Psoas muscle (tissue), 8 donors: ENCODE measurements at places on chromosomes 16 and 17. TPM values are rescaled to one million over a fixed set of nuclear protein-coding genes. Genes with fewer than 3 reads are reported as not detected.

The BEAN1 gene
- not detected for total RNA-seq

DNA sequence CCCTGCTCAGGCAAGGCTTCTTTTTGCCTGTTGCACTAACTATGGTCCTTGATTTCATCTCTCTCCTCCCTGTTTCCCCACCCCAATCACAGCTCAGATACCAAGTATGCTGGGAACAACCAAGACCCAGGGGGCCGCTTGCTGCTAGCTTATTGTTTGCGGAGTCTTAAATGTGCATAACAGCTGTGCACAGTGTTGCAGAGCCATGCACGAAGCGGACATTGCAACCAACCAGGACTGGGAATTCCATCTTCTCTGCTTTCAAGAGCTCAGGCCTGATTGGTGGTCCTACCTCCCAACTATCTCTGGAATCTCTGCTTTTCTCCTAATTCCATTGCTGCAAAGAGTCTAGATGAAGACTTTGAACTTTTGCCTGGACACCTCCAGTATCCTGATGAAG is 281.3 kb upstream of the TNRC6C start:
- peaks cover 2% of the 10 kb centered on the region for H3K4me1 ChIP-seq
- peaks cover 41% of the 10 kb centered on the region for H3K27me3 ChIP-seq
- no peaks in the 10 kb centered on the region for H3K36me3 ChIP-seq
- no peak overlapping the region for H3K4me3 ChIP-seq
- no peak overlapping the region for H3K27ac ChIP-seq

The TRIM47 gene
- total RNA-seq, result 11.2 TPM

DNA sequence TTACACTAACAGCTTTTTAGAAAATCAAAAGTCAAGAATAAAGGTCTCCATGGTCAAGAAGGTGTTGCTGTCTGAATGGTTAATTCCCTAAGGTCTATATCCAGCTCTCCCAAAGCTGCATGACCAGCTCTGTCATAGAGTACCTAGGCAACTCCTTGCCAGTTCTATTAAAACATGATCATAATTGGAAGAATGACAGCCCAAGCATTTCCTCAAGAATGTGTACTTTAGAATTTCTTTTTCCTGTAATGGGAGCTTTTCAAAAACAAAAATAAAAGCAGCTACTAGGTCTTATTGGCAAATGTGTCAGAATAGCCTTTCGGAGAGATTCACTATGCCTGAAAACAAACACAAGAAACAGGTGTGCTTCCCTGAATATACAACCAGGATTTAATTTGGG is 7.9 kb downstream of the SPOP start:
- no peak for DNase-seq
- peak overlapping the region; percentile 1 for H3K4me3 ChIP-seq
- H3K27ac ChIP-seq, result peak overlapping the region; percentile 66
- H3K27me3 ChIP-seq, result no peaks in the 10 kb centered on the region
- no peaks in the 10 kb centered on the region for H3K36me3 ChIP-seq

The WSCD1 gene
- total RNA-seq, result 10.3 TPM

GRCh38 chr16:75219838-75220237 is 1.1 kb downstream of the CTRB1 start:
- H3K36me3 ChIP-seq, result no peaks in the 10 kb centered on the region
- no peak for DNase-seq
- no peaks in the 10 kb centered on the region for H3K27me3 ChIP-seq
- H3K4me1 ChIP-seq, result no peaks in the 10 kb centered on the region
- H3K27ac ChIP-seq, result no peak overlapping the region

DNA sequence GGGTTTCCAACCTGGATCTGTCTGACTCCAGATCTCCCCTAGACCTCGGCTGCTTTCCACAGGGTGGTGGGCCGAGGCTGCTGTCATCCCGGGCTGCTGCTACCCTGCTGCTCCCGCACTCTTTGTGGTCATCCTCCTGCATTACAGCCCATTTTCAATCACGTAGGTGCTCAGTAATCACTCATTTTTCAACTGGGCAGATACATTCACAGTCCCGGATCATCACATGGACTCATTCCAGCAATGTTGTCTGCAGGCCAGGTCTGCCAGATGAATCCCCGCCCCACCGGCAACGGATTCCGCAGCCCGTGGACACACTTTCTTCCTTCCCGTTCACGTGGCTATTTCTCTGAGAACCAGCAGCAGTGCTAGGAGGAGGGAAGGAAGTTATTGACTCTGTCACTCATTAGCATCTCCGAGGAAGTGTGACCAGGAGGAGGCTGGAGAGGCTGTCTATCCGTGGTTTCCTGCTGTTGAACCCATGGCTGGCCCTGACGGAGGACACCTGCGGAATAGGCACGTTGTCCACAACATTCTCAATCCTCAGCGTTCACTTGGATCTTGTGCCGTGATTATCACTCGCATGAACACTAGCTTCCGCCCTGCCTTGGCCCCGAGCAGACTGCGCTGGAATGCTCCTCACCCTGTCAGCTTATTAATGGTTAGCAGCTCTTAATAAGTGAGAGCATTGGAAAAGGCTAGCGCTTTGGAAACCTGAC is 14.7 kb upstream of the ZCCHC14 start:
- no peak overlapping the region for H3K27ac ChIP-seq
- no peaks in the 10 kb centered on the region for H3K27me3 ChIP-seq
- no peaks in the 10 kb centered on the region for H3K4me1 ChIP-seq

GRCh38 chr17:40283662-40284061 is 4.0 kb upstream of the CDC6 start:
- peak overlapping the region; percentile 39 for H3K27ac ChIP-seq
- peaks cover 38% of the 10 kb centered on the region for H3K36me3 ChIP-seq
- no peak for DNase-seq
- peaks cover 10% of the 10 kb centered on the region for H3K4me1 ChIP-seq
- H3K27me3 ChIP-seq, result no peaks in the 10 kb centered on the region

DNA sequence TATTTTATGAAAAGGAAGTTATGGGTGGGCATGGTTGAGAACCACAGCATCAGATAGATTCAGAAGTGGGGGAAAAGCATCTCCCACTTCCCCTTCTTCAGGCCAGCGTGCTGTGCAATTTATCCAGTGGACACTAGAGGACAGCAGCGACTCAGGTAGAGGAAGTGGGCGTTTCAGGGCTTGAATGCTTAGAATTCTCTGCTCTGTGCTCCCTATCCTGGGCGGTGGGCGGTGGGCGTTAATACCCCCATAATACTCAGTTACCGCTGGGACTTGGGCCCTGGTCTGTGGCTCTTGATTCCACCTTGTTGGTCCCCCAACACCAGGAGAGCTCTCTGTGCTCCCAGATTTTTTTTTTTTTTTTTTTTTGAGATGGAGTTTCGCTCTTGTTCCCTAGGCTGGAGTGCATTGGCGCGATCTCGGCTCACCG is 3.7 kb upstream of the LYZL6 start:
- no peaks in the 10 kb centered on the region for H3K4me1 ChIP-seq
- DNase-seq, result no peak
- no peak overlapping the region for H3K4me3 ChIP-seq
- no peaks in the 10 kb centered on the region for H3K36me3 ChIP-seq
- no peak overlapping the region for H3K27ac ChIP-seq

- H3K36me3 ChIP-seq, result no peaks in the 10 kb centered on the region
- H3K27ac ChIP-seq, result peak overlapping the region; percentile 98
- peak overlapping the region; percentile 87 for H3K4me3 ChIP-seq
Observed at GRCh38 chr17:28950017-28950751, 1.1 kb downstream of the PHF12 start.

The CA10 gene
- total RNA-seq, result not detected

- DNase-seq, result no peak
- H3K4me3 ChIP-seq, result no peak overlapping the region
- H3K27me3 ChIP-seq, result no peaks in the 10 kb centered on the region
- H3K36me3 ChIP-seq, result no peaks in the 10 kb centered on the region
Observed at GRCh38 chr16:67678354-67679023, 11.9 kb downstream of the C16orf86 start.

DNA sequence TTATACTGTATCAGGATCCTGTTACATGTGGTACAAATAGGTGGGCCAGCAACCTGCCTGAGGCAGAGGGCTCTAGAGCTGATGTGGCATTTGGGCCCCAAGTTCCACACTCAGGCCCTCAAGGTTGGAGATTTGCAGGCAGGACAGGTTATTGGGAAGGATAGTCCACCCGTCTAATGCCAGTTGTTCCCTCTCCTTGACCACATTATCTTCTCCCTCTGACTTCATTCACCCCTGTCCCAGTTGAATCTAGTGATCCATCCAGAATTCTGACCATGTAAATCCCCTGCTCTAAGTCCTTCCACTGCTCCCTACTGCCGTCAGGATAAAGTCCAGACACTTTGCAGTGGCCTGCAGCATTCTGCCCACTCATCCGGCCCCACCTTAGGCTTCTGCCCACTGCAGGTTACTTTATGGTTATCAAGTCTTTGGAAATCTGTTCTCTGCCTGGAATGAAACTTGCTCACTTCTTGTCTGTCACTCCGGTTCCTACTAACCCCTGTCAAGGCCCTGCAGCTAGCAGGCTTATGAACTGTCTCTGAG is 1.9 kb upstream of the NFATC3 start:
- H3K36me3 ChIP-seq, result peaks cover under 1% of the 10 kb centered on the region
- DNase-seq, result no peak
- H3K27ac ChIP-seq, result peak overlapping the region; percentile 90
- H3K4me1 ChIP-seq, result peaks cover 48% of the 10 kb centered on the region
- no peak overlapping the region for H3K4me3 ChIP-seq

DNA sequence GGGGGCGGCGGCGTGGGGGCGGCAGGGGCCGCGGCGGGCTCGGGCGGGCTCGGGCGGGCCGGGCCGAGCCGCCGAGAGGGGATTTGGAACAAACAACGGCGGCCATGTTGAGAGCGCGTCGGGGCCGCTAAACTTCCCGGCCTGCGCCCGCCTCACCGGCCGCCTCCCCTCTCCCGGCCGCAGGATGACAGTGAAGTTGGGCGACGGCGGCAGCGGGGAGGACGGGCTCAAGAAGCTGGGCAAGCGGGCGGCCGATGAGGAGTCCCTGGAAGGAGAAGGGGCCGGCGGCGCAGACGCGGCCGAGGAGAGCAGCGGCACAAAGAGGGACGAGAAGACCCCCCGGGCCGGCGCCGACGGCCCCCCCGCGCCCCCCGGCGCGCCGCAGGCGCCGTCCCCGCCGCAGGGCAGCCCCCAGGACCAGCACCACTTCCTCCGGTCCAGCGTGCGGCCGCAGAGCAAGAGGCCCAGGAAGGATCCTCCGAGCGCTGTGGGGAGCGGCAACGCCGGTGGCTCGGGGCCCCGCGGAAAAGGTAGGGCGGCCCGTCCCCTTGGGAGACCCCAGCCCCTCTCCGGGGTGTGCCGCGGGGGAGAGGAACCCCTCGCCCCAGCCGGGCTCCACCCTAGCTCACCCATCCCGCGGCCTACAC is 2.4 kb downstream of the CRAMP1 start:
- peak overlapping the region; percentile 94 for H3K4me3 ChIP-seq
- peak overlapping the region; percentile 74 for H3K27ac ChIP-seq
- peak; percentile 38 for DNase-seq
- peaks cover 41% of the 10 kb centered on the region for H3K4me1 ChIP-seq
- no peaks in the 10 kb centered on the region for H3K36me3 ChIP-seq

- peaks cover under 1% of the 10 kb centered on the region for H3K4me1 ChIP-seq
- H3K4me3 ChIP-seq, result no peak overlapping the region
- no peak overlapping the region for H3K27ac ChIP-seq
- H3K36me3 ChIP-seq, result no peaks in the 10 kb centered on the region
Observed at GRCh38 chr16:69123910-69124309, 8.5 kb downstream of the CHTF8 start.

DNA sequence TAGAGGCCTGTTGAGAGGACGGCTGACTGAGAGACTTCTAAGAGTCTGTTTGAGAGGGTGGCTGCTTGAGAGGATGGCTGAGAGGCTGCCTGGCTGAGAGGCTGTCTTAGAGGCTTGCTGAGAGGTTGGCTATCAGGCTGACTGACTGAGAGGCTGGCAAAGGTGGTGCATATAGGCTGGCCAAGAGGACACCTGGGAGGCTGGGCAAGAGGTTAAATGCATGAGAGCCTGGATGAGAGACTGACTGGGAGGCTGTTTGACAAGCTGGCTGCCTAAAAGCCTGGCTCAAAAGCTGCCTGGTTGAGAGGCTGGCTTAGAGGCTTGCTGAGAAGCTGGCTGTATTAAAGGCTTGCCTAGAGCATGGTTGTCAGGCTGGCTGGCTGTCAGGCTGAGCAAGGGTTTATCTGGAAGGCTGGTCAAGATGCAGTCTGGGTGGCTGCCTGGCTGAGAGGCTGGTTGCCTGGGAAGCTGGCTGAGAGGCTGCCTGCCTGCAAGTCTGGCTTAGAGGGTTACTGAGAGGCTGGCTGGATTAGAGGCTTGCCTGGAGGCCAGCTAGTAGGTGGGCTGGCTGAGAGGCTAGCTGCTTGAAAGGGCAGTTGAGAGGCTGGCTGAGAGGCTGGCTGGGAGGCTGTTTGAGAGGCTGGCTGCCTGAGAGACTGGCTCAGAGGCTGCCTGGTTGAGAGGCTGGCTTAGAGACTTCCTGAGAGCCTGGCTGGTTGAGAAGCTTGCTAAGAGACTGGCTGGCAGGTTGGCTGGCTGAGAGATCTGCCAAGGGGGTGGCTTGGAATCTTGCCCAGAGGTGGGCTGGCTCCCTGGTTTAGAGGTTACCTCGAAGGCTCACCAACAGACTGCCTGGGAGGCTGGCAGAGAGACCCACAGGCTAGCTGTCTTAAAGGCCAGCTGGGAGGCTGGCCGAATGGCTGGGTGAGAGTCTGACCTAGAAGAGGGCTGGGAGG is 38.3 kb upstream of the ACSM2B start:
- H3K4me1 ChIP-seq, result no peaks in the 10 kb centered on the region
- H3K4me3 ChIP-seq, result no peak overlapping the region
- H3K36me3 ChIP-seq, result no peaks in the 10 kb centered on the region
- DNase-seq, result no peak
- no peak overlapping the region for H3K27ac ChIP-seq
- peaks cover 5% of the 10 kb centered on the region for H3K27me3 ChIP-seq

GRCh38 chr16:76207270-76207669 is 69.9 kb upstream of the CNTNAP4 start:
- H3K36me3 ChIP-seq, result no peaks in the 10 kb centered on the region
- no peak overlapping the region for H3K4me3 ChIP-seq
- no peaks in the 10 kb centered on the region for H3K4me1 ChIP-seq

DNA sequence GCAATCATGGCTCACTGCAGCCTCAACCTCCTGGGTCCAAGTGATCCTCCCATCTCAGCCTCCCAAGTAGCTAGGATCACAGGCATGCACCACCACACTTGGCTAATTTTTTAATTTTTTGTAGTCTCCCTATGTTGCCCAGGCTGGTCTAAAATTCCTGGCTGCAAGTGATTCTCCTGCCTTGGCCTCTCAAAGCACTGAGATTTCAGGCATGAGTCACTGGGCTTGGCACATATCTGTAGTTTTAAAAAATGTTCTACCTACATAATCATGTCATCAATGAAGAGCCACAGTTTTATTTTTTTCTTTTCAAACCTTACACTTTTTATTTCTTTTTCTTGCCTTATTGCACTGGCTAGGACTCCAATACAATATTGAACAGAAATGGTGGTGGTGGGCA is 33.1 kb upstream of the COL1A1 start:
- H3K4me3 ChIP-seq, result no peak overlapping the region
- no peak overlapping the region for H3K27ac ChIP-seq
- H3K4me1 ChIP-seq, result no peaks in the 10 kb centered on the region
- H3K36me3 ChIP-seq, result no peaks in the 10 kb centered on the region
- DNase-seq, result no peak
